Midbrain (tissue), 1 donor: ENCODE measurements at places on chromosomes 2 and 18.

GRCh38 chr2:75074228-75074627 lies 115.8 kb downstream of the POLE4 start:
- DNase-seq = no peak

DNA sequence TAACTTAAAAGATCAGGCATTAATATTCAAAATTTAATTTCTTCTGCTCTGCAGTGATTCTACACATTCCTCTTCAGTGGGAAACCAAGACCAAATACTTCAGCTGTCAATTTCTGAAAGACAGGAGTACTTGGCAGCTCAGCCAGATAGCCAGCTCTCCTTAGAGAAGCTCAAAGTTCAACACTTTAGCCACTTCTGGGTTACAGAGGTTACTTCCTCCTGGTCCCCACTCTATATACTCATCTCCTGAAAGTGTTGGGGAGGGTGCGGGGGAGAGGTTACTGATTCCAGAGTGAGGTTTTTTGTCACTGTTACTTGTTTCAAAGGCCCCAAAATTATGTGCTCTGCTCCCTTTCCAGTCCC lies 4.1 kb downstream of the CYTIP start:
- DNase-seq = no peak

- no peak for DNase-seq
Observed at GRCh38 chr2:9405636-9406035, 17.7 kb downstream of the ITGB1BP1 start.

GRCh38 chr18:79950515-79951341 lies 725 bp downstream of the SLC66A2 start:
- no peak for DNase-seq

GRCh38 chr18:57445488-57446319 lies 10.5 kb downstream of the ONECUT2 start:
- DNase-seq = no peak

- no peak for DNase-seq
Observed at GRCh38 chr2:12010059-12010458, 263.6 kb downstream of the LPIN1 start.

DNA sequence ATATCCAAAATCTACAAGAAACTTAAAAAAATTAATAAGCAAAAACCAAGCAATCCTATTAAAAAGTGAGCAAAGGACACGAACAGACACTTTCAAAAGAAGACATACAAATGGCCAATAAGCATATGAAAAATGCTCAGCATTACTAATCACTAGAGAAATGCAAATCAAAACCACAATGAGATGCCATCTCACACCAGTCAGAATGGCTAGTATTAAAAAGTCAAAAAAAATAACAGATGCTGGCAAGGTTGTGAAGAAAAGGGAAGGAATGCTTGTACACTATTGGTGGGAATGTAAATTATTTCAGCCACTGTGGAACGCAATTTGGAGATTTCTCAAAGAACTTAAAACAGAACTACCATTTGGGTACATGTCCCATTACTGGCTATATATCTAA lies 128.8 kb upstream of the SESTD1 start:
- no peak for DNase-seq

GRCh38 chr2:101132202-101132601 lies 19.0 kb downstream of the TBC1D8 start:
- DNase-seq = no peak

DNA sequence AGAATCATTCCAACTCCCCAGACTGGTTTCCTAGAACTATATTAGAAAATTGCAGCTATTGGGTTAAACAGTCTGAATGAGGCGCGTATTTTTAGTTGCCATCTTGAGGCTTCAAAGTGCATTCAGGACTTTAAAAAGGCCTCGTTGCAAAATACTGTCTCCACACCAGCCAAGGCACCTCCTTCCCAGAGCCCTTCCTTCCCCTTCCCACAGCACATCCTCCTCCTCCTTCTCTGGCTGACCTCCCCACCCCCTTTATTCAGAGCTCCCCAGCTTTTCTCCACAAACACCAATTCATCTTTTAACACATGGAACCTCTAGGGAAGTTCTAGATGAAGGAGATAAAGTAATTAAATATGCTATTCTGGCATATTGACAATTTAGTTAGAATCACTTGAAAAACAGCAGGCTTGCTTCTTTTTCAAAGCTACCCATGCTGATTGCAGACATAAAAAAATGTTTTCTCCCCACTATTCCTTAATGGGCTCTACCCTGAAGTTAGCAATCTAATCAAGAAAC lies 90.3 kb downstream of the RTP5 start:
- DNase-seq = no peak

DNA sequence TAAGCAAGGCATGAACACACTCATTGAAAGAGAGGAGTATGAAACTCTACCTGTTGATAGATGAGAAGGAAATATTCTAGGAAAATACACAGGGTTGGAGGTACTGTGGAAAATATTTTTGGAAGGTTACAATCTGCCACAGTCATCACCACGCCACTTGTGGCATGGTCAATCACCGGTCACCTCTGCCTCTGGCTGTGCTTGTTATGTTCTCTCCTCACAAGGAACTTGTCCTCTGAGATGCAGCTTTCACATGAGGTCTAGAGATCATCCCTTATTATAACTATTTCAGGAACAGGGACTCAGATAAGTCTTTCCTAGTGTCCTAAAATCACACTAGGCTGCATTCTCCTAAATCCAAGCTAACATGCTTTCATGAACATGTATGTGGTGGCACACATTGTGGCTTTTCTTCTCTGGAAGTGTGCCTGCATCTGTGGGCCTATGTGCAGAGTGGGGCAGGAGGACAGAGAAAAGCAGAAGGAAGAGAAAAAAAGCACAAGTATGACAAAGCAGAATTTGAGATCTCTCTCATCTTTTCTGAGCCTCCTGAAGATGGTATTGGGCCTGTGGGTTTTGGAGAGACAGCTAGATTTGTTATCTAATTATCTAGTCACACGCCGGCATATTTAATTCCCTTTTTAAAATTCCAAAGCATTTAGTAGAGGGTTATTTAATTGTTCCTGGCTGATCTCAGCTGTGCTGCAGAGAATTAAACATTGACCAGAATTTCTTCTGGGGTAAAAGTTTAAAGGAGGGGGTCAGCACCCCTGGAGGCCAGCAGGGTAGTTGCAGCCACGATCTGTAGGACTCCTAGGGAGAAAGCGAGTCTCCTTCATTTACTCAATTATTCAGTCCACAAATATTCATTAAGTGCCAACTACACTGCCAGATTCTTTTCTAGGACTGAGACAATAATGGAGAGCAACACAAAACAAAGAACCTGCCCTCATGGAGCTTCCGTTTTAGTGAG lies 294.6 kb downstream of the RDH14 start:
- no peak for DNase-seq
